Effector memory CD4-positive, alpha-beta T cell (primary cell): ENCODE measurements at places on chromosomes 5 and 9.

DNA sequence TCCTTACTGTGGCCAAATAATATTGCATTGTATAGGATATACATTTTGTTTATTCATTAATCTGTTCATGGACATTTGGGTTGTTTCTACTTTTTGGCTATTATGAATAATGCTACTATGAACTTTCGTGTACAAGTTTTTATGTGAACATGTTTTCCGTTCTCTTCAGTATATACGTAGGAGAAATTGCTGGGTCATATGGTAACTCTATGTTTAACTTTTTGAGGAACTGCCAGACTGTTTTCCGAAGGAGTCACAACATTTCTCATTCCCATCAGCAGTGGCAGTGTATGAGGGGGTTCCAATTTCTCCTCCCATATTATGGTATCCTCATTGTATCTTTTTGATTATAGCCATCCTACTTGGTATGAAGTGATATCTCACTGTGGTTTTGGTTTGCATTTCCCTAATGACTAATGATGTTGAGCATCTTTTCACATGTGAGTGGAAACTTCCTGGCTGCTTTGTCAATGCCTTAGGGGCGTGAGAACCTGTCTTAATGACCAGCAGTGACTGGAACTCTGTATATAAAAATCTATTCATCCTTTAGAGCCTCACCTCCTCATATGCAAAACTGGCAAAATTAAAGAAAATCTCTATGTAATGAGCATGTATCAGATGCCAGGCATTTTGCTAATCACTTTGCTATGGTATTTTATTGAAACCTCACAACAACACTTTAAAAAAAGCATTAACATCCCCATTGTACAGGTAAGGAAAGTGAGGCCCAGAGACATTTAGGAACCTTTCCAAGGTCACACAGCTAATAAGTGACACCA lies 47.8 kb upstream of the TGFBR1 start:
- peak overlapping the region; percentile 13 for H3K4me3 ChIP-seq
- H3K4me1 ChIP-seq = peaks cover 44% of the 10 kb centered on the region
- no peaks in the 10 kb centered on the region for H3K27me3 ChIP-seq
- DNase-seq = no peak
- no peaks in the 10 kb centered on the region for H3K36me3 ChIP-seq

DNA sequence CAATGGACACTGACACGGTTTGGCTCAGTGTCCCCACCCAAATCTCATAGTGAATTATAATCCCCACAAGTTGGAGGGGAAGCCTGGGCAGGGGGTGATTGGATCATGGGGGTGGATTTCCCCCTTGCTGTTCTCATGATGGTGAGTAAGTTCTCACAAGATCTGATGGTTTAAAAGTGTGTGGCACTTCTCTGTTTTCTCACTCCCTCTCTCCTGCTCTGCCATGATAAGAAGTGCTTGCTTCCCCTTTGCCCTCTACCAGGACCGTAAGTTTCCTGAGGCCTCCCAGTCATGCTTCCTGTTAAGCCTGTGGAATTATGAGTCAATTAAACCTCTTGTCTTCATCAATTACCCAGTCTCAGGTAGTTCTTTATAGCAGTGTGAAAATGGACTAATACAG lies 115.8 kb upstream of the KIF2A start:
- no peaks in the 10 kb centered on the region for H3K36me3 ChIP-seq
- H3K27me3 ChIP-seq = no peaks in the 10 kb centered on the region
- H3K27ac ChIP-seq = no peak overlapping the region
- H3K4me1 ChIP-seq = no peaks in the 10 kb centered on the region

- no peaks in the 10 kb centered on the region for H3K27me3 ChIP-seq
- no peak overlapping the region for H3K4me3 ChIP-seq
- no peak for DNase-seq
- no peaks in the 10 kb centered on the region for H3K4me1 ChIP-seq
- H3K36me3 ChIP-seq = no peaks in the 10 kb centered on the region
Measured at GRCh38 chr5:94505327-94506068, 112.9 kb downstream of the KIAA0825 start.

DNA sequence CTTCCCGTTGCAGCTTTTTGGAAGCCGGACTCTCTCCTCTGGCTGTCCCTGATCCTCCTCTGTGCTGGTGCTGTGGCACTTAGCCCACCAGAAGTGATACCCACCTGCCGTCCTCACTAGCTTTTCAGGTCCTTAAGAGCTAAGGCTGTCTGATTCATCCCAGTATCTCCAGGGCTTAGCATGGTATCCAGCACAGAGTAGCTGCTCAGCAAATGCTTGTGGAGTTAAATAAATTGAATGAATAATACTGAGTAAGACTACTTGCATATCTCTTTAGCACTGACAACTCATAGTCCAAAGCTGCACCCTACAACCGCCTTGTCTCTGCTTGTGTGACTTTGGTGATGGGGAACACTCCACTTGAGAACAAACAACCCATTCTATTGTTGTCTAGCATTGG lies 7.7 kb upstream of the XPA start:
- no peak for DNase-seq
- no peaks in the 10 kb centered on the region for H3K36me3 ChIP-seq

DNA sequence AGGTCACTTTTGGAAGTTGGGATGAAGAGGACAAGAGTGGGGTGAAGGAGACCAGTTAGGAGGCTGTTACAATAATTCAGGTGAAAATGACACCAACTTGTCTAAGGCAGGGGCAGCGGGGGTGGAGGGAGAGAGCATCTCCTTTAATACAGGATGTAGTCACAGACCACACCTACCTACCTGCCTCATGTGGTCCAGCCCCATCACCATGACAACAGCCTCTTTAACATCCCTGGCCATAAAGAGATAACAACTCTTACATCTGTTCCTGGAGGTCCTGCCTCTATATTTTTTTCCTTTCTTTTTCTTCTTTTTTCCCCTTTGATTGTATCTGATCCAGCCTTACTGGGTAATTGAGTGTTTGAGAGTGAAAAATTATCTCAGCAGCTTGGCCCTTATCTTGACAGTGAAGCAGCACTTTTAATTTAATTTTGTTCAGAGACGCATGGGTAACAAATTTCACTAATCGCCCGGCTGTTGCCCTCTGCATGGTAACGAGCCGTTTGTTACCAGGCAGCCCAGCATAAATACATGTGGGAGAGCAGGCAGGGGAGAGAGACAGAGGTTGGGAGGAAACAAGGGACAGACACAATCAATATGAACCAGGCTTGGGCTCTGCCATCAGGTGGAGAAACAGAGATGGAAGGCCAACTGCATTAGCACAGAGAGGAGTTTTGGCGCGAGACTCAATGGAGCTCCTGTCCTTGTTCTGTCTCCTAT lies 338.1 kb downstream of the ASTN2 start:
- no peak for DNase-seq
- no peaks in the 10 kb centered on the region for H3K27me3 ChIP-seq
- no peak overlapping the region for H3K4me3 ChIP-seq
- no peaks in the 10 kb centered on the region for H3K4me1 ChIP-seq
- H3K27ac ChIP-seq = no peak overlapping the region
- H3K36me3 ChIP-seq = no peaks in the 10 kb centered on the region
